ENCODE measurements at places on chromosomes 12 and 14. TPM values are rescaled to one million over a fixed set of nuclear protein-coding genes. Genes with fewer than 3 reads are reported as not detected.
A peak's percentile ranks its signal among the peaks of the same experiment; 100 is the strongest.

GRCh38 chr12:49809381-49809905 lies 18.8 kb downstream of the NCKAP5L start:
- H3K36me3 ChIP-seq: 0 out of 2 replicates have a peak, but pooled peaks cover 4% of the 10 kb centered on the region
- no peaks in the 10 kb centered on the region for H3K27me3 ChIP-seq
- H3K4me1 ChIP-seq: peaks cover 38% of the 10 kb centered on the region
- DNase-seq: no peak
- H3K4me3 ChIP-seq: peak overlapping the region; percentile 42

The KIF5A gene
- 21.3 TPM for total RNA-seq

- peak; percentile 52 for DNase-seq
- peaks cover 22% of the 10 kb centered on the region for H3K4me1 ChIP-seq
- H3K27ac ChIP-seq: no peak overlapping the region
Observed at GRCh38 chr12:65781681-65782269, 42.5 kb upstream of the HMGA2 start.

GRCh38 chr12:50197297-50197727 lies 30.1 kb upstream of the CERS5 start:
- DNase-seq: no peak
- no peaks in the 10 kb centered on the region for H3K27me3 ChIP-seq
- no peak overlapping the region for H3K4me3 ChIP-seq
- H3K4me1 ChIP-seq: no peaks in the 10 kb centered on the region

DNA sequence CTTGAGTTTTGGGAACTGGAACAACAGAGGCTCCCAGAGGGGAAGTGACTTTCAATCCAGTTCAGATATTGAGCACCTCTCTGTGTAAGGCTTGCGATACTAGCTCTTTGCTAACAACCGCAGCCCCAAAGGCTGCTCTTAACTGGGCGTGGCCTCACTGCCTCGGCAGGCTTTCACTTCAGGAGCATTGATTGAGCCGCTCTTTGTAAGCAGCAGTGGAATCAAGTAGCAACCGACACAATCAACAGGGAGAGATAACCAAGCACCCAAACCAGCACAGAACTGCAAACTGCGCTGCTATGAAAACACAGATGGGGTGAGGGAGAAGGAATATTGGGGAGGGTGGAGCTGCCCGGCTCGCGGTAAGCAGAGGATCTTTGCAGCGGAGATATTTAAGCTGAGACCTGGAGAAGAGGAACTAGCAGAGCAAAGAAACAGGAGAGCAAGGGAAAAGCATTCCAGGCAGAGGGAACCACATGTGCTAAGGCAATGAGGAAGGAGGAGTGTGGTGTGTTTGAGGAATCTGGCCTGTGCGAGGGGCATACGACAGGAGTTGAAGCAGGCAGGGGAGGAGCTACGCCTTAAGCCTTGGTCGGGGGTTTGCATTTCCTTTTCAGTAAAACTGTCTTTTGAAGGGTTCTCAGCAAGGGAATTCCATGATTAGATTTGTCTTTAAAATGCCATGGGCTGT lies 17.3 kb upstream of the YY1 start:
- peak overlapping the region; percentile 58 for H3K4me3 ChIP-seq
- peaks cover 37% of the 10 kb centered on the region for H3K4me1 ChIP-seq
- peak overlapping the region; percentile 98 for H3K27ac ChIP-seq
- no peaks in the 10 kb centered on the region for H3K36me3 ChIP-seq
- no peaks in the 10 kb centered on the region for H3K27me3 ChIP-seq

GRCh38 chr14:57038689-57039088 lies 228.4 kb upstream of the OTX2 start:
- no peak for DNase-seq
- H3K27ac ChIP-seq: no peak overlapping the region
- no peaks in the 10 kb centered on the region for H3K4me1 ChIP-seq
- H3K27me3 ChIP-seq: no peaks in the 10 kb centered on the region
- no peak overlapping the region for H3K4me3 ChIP-seq
- no peaks in the 10 kb centered on the region for H3K36me3 ChIP-seq

DNA sequence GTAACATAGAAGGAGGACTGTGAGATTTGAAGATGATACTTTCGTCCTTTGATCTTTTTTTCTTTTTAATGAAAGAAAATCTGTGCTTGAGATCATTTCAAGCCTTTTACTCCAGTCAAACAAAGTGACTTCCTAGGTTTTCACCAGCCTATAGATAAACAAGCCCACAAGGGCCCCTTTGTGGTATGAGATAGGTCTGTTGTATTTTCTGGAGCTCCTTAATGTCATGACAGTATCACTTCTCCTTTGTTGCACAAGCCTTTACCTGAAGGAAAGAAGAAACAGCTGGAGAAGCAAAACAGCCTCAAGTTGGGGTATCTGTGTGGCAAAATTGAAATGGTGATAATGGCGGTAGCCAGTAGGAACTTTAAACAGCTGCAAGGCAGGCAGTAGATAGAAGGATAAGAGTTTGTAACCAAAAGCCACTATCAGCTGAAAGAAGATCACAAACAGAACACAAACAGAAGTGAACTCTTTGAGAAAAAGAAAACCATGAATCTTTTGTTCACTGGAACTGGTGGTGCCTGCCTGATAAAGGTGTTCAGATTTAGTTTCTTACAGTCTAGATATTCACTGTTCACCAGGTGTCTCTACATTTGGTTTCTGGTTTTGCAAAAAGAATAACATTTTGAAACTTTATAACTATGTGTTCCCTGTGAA lies 96.8 kb downstream of the LGR5 start:
- H3K27me3 ChIP-seq: no peaks in the 10 kb centered on the region
- no peak overlapping the region for H3K4me3 ChIP-seq
- H3K4me1 ChIP-seq: no peaks in the 10 kb centered on the region
- H3K27ac ChIP-seq: no peak overlapping the region
- DNase-seq: no peak

- H3K27me3 ChIP-seq: peaks cover 17% of the 10 kb centered on the region
- DNase-seq: no peak
- no peaks in the 10 kb centered on the region for H3K36me3 ChIP-seq
- H3K4me3 ChIP-seq: no peak overlapping the region
Observed at GRCh38 chr12:47774663-47775062, 1.6 kb downstream of the SLC48A1 start.

DNA sequence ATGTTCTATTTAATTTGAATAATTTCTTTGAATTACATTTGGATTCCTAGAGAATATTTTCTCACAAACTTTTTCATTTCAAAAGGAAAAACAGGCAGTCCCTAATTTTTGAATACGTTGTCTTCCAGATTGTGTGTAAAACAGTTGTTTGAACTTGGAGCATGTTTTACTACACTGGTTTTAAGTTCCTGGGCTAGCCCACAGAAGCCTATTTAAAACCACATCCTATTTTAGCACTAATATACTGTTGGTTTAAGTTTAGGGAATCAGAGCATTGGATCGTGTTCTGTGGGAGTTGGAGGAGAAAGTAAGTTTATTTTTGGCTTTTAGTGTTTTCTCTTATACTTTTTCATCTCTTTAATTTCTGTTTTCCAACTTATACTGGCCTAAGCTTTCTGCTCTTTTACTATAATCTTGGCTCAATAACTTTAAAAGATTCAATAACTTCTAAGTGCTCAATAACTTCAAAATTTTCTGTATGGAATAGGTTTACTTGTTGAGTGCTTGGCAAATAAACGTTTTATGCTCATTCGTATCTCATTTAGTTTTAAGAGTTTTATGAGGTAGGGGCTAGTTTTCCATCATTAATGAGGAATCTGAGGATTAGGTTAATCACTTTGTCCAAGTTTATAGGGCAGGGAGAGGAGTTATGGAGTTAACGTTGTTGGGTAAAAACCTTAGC lies 14.9 kb downstream of the LEMD3 start:
- no peaks in the 10 kb centered on the region for H3K27me3 ChIP-seq
- no peak for DNase-seq
- no peaks in the 10 kb centered on the region for H3K36me3 ChIP-seq
- H3K27ac ChIP-seq: no peak overlapping the region
- H3K4me1 ChIP-seq: no peaks in the 10 kb centered on the region

- no peak overlapping the region for H3K4me3 ChIP-seq
- H3K27me3 ChIP-seq: no peaks in the 10 kb centered on the region
- DNase-seq: no peak
- no peaks in the 10 kb centered on the region for H3K4me1 ChIP-seq
- H3K36me3 ChIP-seq: no peaks in the 10 kb centered on the region
- H3K27ac ChIP-seq: no peak overlapping the region
Observed at GRCh38 chr14:104892531-104893434, 27.7 kb downstream of the CEP170B start.

- H3K27me3 ChIP-seq: no peaks in the 10 kb centered on the region
- no peak overlapping the region for H3K4me3 ChIP-seq
- no peaks in the 10 kb centered on the region for H3K4me1 ChIP-seq
- H3K36me3 ChIP-seq: no peaks in the 10 kb centered on the region
- no peak overlapping the region for H3K27ac ChIP-seq
Observed at GRCh38 chr12:116325336-116325664, 47.8 kb upstream of the MED13L start.

GRCh38 chr12:56886319-56886718 lies 47.9 kb downstream of the SDR9C7 start:
- no peak overlapping the region for H3K27ac ChIP-seq
- peaks cover 7% of the 10 kb centered on the region for H3K36me3 ChIP-seq
- DNase-seq: no peak

GRCh38 chr12:26239852-26240815 lies 44.8 kb downstream of the SSPN start:
- H3K36me3 ChIP-seq: no peaks in the 10 kb centered on the region
- H3K4me3 ChIP-seq: no peak overlapping the region
- DNase-seq: no peak
- no peak overlapping the region for H3K27ac ChIP-seq
- no peaks in the 10 kb centered on the region for H3K27me3 ChIP-seq
- H3K4me1 ChIP-seq: no peaks in the 10 kb centered on the region

GRCh38 chr12:75606151-75606550 lies 94.7 kb upstream of the KRR1 start:
- no peaks in the 10 kb centered on the region for H3K4me1 ChIP-seq
- no peak overlapping the region for H3K4me3 ChIP-seq
- no peaks in the 10 kb centered on the region for H3K27me3 ChIP-seq
- no peaks in the 10 kb centered on the region for H3K36me3 ChIP-seq

GRCh38 chr12:109462868-109463692 lies 14.0 kb downstream of the KCTD10 start:
- peak overlapping the region; percentile 34 for H3K4me3 ChIP-seq
- H3K27me3 ChIP-seq: no peaks in the 10 kb centered on the region
- peaks cover 73% of the 10 kb centered on the region for H3K4me1 ChIP-seq

The TTC6 gene
- total RNA-seq: not detected

DNA sequence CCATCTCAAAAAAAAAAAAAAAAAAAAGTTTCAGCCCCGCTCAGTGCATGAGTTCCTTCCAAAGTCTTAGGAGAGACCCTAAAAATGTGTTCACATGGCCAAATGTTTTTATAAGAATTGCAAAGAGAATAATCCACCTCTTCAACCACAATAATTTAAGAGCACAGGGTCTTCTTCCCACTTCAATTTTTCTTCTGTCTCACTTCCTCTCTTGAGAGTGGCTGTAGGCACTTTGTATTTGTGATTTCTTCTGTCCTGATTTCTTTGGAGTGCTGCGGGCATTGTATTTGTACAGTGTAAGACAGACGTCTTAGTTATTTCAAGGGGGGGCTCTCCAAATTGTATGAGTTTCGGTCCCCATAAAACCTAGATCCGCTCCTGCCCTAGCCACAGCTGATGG lies 58.3 kb downstream of the C12orf56 start:
- H3K4me3 ChIP-seq: no peak overlapping the region
- no peak overlapping the region for H3K27ac ChIP-seq
- no peak for DNase-seq
- H3K4me1 ChIP-seq: no peaks in the 10 kb centered on the region
- H3K27me3 ChIP-seq: no peaks in the 10 kb centered on the region

The DAO gene
- total RNA-seq: not detected

DNA sequence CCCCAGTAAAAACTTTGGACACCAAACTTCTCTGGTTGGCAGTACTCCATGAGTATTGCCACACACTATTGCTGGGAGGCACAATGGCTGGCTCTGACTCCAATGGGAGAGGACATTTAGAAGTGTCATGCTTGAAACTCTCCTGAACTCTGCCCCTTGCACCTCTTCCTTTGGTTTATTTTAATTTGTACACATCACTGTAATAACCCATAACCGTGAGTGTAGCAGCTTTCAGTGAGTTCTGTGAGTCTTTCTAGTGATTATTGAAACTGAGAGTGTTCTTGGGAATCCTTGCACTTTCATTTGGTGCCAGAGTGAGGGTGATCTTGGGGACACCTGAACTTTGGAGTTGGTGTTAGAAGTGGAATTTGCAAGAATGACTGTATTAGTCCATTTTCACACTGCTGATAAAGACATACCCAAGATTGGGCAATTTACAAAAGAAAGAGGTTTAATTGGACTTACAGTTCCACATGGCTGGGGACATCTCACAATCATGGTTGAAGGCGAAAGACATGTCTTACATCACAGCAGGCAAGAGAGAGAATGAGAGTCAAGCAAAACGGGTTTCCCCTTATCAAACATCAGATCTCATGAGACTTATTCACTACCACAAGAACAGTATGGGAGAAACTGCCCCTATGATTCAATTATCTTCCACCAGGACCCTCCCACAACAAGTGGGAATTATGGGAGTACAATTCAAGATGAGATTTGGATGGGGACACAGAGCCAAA lies 41.3 kb upstream of the CEP83 start:
- H3K36me3 ChIP-seq: no peaks in the 10 kb centered on the region
- no peak for DNase-seq
- no peak overlapping the region for H3K27ac ChIP-seq
- H3K4me1 ChIP-seq: no peaks in the 10 kb centered on the region
- H3K27me3 ChIP-seq: no peaks in the 10 kb centered on the region

DNA sequence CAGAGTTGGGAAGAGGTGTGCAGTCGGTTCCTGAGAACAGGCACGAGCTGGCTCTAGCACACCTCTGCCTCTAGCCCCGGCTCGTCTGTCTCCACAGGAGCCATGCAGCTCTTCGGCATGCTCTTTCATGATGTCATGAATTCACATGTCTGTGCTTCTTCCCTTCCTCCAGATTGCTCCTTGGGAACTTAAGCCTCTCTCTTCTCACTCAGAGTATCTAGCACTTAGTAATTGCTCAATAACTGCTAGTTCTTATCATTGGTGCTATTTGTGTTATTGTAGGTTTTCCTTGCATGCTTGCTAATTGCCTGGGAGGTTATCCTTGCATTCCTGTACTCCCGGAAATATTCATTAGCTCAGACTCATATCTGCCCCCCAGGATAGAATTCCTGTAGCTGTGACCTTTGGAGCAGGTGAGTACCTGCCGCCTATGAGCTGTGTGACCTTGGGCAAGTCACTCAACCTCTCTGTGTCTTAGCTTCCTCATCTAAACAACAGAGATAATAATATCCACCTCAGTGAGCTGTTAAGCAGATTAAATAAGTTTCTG lies 19.5 kb downstream of the FAM181A start:
- H3K36me3 ChIP-seq: no peaks in the 10 kb centered on the region
- no peak overlapping the region for H3K27ac ChIP-seq
- H3K27me3 ChIP-seq: no peaks in the 10 kb centered on the region
- no peaks in the 10 kb centered on the region for H3K4me1 ChIP-seq

DNA sequence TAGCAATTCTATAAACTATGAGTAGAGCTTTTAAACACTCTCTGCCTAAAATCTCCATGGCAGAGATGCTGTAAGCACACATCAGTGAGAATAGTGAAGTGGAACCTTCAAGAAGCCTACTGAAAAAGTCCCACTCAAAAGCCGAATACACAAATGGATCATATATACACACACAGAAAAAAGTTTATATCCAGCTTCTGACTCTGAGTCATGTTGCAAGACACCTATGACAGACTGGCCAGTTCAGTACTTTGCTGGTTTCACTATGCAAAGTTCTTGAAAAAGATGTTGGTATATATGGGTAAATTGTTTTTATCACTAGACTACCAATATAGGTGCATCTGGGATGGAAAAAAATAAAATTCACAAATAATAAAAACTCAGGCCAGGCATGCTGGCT lies 126.1 kb downstream of the KCNK10 start:
- H3K27me3 ChIP-seq: no peaks in the 10 kb centered on the region
- H3K4me1 ChIP-seq: peaks cover 12% of the 10 kb centered on the region
- no peak for DNase-seq
- H3K27ac ChIP-seq: no peak overlapping the region
- H3K36me3 ChIP-seq: no peaks in the 10 kb centered on the region

The KRT3 gene
- total RNA-seq: not detected
